Cardiac fibroblast (primary cell): ENCODE measurements at places on chromosomes 1 and 21.

DNA sequence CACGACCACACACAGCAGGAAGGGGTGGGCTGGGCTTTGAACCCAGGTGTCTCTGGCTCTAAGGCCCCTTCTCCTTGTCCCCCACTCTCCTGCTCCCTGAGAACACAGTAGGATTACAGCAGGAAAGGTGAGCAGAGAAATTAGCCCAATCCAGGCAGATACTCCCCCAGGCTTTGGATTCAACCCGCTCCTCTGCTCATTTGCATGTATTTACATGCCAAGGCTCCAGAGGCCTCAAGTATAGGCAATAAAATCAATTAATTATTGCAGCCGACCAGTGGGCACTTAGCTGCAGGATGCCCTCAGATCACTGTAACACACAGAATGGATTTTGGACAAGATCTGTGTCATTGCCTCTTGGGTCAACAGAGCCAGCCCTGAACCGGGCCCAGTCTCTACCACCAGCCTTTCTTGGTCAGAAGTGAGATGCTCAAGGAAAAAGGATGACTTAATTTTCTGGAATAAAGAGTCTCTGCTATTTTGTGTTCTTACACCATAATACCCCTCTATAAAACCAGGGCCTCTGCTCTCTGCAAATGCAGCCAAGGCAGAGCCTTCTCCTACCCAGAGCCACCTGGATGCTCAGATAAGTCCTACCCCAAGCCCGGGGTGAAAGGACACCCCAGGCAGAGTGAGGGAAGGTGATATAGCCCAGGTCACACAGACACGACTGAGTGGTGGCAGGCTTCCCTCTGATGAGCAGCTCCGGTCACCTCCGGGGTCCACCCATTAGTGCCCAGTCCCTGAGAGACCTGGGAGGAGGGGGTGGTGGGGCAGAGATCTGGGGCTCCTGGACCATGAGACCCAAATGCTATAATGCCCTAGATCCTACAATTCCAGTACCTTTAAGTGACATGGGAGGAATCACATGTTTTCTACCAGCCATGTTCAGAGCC lies 28.9 kb downstream of the MATN1 start:
- no peak for DNase-seq

GRCh38 chr1:166905900-166906299 lies 29.8 kb upstream of the TADA1 start:
- DNase-seq, result peak; percentile 31

DNA sequence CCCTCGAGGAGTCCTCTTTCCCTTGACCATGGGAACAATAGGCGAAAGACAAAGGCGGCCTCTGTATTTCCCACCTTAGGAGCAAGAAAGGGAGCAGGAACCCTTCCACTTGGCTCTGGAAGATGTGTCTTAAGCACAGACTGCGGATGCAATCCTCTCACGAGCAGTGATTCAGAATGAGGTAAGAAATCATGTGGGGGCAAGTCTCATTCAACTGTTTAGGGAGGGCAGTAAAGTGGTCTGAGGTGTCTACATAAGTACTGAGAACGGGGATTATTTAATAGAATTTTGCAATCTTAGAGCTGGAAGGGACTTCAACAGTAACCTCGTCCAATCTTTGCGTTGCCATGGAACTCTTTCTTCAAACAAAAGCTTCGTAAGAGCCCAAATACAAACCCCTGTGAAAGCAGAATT lies 1.6 kb upstream of the DYRK3 start:
- peak; percentile 98 for DNase-seq

DNA sequence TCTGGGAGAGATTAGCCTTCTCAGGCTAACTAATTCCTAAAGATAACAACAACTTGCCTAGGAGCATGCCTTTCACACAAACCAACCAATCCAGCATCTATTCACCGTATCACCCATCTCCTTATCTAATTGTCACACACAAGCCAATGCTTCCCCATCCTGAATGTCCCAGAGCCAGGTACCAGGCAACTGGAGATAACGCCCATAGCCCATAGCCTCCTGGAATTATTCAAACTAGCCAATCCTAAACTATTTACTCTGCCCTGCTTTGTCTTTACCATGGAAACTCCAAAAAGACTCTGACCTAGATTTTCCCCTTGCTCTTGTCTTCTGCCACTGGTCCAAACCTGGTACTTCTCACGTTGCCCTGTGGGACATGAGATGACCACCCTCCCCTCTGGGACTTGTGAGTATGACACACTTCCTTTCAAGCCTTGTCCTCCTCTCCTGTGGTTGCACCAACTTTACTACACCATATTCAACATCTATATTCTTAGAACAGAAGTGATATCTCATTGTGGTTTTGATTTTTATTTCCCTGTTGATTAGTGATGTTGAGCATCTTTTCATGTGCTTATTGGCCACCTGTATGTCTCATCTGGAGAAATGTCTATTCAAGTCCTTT lies 8.8 kb upstream of the ATG4C start:
- DNase-seq, result peak; percentile 11

DNA sequence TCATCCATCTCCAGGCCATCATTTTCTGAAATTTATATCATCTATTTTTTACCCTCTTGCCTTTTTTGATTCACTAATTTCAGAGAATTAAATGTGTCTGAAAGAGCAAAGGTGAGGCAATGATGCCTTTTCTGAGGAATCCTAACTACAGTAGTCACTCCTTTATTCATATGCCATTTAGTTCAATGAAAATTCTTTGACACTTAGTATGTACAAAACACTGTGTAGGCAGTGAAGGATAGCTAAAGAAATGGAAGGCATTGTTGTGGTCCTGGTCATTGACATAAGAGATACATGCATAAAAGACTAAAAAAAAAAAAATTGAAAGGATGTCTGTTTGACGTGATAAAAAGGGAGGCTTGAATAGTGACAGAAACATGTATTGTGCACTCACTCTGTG lies 171.9 kb upstream of the BEND5 start:
- no peak for DNase-seq

DNA sequence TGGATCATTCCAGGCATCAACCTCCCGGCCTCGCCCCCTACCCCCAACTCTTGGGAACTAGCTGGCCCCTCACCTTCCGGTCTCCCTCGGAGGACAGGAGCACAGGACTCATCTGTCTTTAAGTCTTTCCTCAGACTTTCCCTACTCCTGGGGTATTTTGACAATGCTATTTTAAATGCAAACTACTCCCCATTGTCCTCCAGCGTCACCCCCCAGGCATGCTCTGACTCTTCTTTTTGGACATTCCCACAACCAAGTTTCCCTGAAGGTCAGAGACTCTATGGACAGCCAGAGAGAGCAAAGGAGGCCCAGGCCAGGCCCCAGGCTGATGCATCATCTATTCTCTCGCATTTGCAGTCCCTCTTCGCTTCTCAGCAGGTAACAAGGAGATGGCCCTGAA lies 424.3 kb downstream of the PCP4 start:
- DNase-seq, result no peak

DNA sequence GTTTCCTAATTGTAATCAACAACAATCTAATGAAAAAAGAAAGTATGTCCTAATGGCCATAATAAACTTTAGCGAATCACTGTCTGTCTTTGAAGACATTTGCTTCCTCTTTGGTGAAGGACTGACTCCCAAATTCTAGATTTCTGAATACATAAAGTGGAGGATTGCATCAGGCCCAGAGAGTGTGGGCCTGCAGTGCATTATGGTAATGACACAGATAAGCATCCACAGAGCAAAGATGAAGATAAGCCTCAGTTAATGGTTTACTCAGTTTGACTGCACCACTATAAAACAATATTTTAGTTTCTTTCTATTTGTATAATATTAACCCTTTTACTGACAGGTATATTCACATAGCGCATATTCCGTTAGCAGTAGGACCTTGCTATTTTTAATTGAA lies 365.5 kb downstream of the KCTD3 start:
- no peak for DNase-seq

- peak; percentile 44 for DNase-seq
Observed at GRCh38 chr1:84078108-84078841, 65.8 kb upstream of the PRKACB start.

DNA sequence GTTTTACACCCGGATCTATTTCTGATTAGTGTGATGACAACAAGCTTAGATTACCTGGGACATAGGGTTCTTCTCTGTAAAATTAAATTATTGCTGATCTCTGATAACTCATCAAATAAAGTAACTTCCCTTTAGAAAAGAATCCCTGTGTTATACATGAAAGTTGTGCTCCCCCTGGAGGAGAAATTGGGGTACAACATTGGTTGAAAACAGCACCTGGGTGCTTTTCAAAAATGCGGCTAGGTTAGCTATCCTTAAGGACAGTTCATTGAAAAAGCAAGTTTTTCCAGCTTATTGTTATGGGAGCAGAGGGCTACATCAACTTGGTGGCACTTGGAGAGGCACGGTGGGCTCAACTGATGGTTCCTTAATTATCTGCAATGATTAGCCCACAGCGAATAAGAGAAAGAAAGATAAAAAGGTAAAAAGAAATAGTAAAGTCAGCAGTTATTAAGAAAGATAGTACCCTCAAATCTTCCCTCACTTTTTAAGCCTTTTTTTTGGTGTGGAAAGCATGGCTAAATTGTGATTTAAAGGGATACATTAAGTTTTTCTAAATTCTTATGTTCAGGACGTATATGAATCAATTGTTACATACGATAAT lies 97.8 kb downstream of the FMN2 start:
- peak; percentile 57 for DNase-seq

DNA sequence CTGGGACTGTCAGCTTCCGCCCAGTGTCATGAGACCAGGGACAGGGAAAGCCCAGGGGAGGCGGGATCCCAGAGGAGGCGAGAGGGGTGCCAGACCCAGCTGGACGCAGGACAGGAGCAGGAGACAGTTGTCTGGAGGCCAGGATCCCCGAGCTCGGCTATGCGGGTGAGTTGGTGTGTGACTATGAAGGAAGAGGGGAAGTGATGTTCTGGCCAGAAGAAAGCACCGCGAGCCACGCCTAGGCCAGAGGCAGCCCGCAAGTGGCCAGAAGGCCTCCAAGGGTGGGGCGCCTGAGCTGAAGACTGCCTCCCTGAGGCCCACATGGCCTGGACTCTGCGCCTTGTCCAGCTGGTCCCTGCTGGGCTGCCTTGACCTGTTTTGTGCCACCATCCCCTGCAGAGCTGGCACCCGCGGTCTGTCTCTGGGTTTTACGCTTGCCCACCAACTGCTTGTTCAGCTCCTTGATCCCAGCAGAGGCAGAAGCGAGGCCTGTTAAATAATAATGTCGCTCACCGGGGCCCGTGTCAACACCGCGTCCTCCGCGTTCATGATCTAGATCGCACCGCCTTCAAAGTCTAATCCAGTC lies 85.2 kb upstream of the ACTL8 start:
- DNase-seq, result no peak

DNA sequence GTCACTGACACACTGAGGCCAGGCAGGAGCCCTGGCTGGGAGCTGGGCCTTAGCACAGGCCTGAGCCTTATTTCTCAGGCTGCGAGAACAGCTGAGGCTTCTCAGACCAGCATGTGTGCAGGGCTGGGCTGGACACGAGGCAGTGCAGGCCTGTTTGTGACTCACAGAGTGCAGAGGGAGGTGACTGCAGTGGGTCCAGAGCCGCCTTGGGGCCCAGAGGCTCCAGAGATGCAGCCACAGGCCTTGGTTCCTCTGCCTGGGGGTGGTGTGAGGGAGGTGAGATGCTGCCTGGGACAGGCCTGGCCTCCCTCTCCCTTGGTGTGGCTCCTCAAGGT lies 61.2 kb upstream of the ETV3 start:
- DNase-seq, result no peak

GRCh38 chr1:204621396-204621795 lies 64.1 kb downstream of the LRRN2 start:
- no peak for DNase-seq

DNA sequence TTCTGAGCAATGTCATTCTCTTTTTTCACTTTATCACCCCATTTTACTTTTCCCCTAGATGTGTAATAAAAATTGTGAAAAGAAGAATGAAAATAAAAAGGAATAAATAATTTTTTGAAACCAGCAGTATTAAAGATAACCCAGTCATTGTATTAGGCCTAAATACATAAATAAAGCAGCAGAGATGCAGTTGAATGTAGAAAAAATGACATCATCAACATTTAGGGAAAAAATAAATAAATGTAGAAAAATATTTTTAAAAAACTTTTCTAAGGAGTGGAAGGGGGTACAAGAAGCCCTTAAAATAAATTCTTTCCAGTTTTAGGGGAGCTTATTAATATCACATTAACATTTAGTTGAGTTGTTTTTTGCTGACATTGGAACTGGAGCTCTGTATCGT lies 15.3 kb upstream of the ENAH start:
- DNase-seq, result no peak

- DNase-seq, result no peak
Observed at GRCh38 chr1:177907000-177907399, 62.9 kb downstream of the SEC16B start.

- DNase-seq, result no peak
Observed at GRCh38 chr1:115714572-115715141, 53.9 kb downstream of the CASQ2 start.

DNA sequence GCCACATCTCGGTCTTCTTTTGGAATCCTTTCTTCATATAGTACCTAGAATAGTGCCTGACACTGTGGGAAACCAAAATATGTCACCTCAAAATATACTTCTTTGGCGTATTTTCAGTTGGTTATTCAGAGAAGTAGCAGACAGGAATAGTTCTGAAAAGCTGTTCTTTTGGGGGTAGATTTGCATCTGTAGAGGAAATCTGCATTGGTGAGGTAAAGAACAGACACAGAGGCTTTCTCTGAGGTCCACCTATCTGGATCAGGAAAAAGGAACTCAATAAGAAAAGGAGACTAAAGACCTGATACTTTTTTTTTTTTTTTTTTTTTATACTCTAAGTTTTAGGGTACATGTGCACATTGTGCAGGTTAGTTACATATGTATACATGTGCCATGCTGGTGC lies 23.2 kb downstream of the LEPR start:
- DNase-seq, result no peak

DNA sequence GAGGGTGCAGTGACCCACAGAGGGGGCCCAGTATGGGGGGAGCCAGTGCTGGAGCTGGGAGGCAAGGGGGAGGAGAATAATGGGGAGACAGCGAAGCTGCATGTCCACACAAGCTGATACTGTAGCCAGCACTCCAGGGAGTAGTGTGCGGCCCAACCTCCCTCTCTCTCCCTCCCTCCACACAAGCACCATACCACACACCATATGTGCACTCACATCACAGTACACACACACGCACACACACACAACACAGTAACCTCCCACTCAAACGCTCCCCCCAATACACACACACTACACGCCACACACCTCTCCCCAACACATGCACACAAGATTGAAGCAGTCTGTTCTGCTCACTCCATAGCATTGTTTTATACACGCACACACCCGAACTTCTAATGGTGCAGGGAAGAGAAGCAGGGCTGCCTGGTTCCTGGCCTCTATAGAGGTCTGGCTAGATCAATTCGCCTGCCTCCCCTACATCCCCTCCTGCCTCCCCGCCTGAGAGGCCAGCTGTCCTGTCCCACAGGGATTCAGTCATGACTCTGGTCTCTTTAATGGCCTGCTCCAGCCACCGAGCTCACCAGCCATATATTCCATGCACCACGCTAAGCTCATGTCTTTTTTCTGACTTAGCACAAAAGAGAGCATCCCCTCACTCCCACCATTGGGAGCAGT lies 3.8 kb downstream of the NCDN start:
- DNase-seq, result no peak

- peak; percentile 3 for DNase-seq
Observed at GRCh38 chr21:32916522-32917099, 109.1 kb upstream of the OLIG2 start.
